ENCODE measurements at places on chromosomes 4 and X.

DNA sequence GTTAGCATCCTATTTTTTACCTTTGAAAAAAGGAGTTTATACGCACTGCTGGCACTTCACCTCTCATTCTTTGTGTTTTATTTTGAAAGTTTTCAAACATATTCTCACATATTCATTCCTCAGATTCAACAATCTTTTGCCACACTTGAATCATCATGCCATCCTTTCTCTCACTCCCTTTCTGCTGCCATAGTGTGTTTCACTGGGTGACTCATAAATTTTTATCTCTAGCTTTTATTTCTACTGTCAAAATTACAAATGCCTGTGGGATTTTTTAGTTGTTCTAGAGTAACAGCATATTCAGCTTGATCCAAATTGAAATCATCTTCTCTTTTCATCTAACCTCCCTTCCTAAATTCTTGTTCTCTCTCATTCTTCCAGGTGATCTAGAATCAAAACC, 28.0 kb downstream of the MFSD8 start:
- no peak for DNase-seq

GRCh38 chrX:108875548-108875947, 139.2 kb upstream of the IRS4 start:
- DNase-seq = no peak

GRCh38 chr4:73917081-73917501, 47.9 kb downstream of the CXCL1 start:
- DNase-seq = no peak

DNA sequence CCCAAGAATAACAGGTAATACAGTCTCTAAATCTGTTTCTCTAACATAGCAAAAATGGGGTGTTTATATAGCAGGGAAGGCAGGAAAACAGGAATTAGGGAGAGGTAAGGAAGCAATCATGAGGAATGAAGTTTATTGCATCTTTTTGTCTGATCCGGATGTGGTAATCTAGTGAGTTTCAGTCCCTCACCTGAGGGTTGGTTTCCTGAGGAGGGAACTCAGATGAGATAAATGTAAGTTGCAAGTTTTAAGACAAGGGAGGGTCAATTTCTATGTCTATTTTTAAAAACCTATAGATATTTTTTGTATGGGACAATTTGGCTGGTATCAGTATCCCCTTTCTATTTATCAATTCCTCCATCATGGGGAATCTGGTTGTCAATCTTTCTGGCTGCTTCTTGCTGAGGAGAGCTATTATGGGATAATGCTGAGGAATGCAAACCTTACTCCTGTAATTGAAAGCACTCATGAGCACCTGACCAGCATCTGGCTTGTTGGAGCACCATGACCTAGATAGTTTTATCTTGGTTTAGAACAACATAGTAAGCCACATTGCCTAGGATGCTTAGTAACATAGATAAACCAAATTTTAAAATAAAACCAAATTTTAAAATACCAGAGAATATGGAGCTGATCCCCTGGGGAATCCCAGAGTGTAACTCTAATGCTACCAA, 130.1 kb downstream of the ADAM29 start:
- no peak for DNase-seq

DNA sequence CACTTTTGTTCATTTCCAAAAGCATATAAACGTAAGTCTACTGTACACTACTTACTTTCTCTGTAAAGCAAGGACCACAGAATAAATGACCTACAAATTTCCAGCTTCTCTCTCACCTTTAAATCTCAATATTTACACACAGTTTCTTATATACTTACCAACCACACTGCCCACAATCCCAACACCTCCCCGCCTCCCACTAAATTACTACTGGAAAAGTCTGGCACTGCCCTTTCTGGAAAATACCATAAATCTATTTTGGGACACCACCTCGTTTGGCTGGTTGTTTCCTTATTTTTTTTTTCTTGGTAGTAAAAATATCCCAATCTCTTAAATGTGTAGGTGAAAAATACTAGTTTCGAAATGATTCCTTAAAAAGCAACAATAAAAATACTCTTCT, 19.6 kb downstream of the FAT1 start:
- no peak for DNase-seq

GRCh38 chrX:49921109-49921508, 1.3 kb upstream of the CLCN5 start:
- no peak for DNase-seq

DNA sequence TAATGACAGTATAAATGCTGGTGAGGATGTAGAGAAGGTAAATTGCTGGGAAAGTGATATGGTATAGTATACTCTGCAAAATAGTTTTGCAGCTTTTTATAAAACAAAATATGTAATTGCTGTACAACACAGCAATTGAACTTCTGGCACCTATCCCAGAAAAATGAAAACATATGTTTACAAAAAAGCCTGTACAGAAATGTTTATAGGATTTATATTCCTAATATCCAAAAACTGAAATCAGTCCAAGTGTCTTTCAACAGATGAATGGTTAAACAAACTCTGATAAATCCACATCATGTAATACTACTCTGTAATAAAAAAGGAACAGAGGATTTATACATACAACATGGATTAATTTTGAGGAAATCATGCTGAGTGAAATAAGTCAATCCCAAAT, 198.4 kb upstream of the ACTRT1 start:
- DNase-seq = no peak

GRCh38 chrX:26557691-26558321, 341.8 kb downstream of the MAGEB5 start:
- DNase-seq = no peak

- DNase-seq = no peak
Observed at GRCh38 chr4:26052663-26053541, 138.9 kb downstream of the SMIM20 start.

DNA sequence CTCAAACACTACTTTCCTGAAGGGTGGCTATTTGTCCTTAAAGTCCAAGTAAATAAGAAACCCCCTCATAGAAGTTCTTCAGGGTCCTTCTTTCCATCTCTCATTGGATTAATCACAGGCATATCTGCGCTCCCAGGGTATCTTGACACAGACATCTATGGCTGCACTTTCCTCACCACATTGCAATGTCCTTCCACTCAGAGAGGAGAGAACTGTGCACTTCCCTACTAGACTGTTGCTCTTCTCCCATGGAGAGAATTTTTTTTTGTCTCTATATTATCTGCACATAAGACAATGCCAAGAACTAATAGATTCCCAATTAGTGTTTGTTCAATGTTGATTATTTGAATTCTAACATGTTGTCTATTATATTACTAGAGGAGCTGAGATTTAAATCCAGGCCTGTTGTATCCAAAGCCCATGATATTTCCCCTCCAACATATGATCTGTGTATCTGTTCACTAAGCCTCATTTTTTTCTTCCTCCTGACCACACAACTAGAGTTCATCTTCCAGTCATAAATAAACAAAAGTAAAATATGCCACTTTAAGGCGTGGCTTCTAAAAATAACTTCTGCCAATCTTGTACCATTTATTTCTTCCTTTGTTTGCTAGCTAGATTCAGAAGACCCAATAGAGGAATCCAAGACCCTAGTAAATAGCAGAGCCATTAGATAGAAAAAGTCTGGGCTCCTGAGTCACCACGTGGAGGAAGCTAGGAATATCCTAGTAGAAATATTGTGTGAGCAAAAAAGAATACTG, 61.5 kb upstream of the FAM241A start:
- no peak for DNase-seq

DNA sequence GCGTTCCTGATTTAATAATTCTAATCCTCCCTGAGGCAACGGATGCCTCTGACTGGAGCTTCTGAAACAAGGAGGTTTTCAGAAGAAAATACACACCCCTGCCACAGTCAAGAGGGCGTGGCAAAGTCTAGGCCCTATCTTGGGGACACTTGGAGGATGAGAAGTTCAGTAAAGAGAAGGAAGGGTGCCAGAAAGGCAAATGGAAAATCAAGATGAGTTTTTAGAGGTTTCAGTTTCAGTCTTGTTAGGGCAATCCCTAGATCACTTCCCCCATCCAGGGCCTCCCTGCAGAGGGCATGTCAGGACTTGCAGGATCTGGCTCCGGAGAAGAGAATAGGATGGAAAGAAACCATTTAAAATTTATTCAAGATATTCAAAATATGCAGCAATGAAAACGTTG, 28.5 kb upstream of the FGF2 start:
- no peak for DNase-seq

GRCh38 chrX:105752338-105752956, 69.9 kb upstream of the NRK start:
- DNase-seq = no peak

GRCh38 chr4:150821641-150822040, 193.4 kb downstream of the LRBA start:
- no peak for DNase-seq

GRCh38 chrX:56099271-56099670, 132.9 kb upstream of the KLF8 start:
- no peak for DNase-seq

DNA sequence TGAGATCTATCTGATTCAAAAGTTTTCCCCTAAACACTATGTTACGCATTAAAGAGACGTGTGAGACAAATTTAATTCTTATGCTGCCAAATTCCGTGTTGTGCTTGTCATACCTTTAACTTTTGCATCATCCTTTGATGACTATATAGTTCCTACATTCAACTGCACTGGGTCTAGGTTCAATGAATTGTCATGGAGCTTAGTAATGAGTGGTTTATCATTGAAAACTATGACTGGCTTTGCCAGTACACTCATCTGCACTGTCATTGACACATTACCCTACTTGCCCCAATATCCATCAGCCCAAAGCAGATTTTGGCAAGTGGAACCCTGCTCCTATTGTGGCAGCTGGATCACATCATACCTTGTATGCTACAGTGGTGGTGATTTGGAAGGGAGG, 882.9 kb upstream of the SLIT2 start:
- no peak for DNase-seq

GRCh38 chrX:109936114-109936513, 66.8 kb upstream of the TMEM164 start:
- DNase-seq = no peak

GRCh38 chrX:118521435-118521834, 25.8 kb downstream of the DOCK11 start:
- no peak for DNase-seq

GRCh38 chr4:26130173-26130572, 190.6 kb upstream of the RBPJ start:
- no peak for DNase-seq

DNA sequence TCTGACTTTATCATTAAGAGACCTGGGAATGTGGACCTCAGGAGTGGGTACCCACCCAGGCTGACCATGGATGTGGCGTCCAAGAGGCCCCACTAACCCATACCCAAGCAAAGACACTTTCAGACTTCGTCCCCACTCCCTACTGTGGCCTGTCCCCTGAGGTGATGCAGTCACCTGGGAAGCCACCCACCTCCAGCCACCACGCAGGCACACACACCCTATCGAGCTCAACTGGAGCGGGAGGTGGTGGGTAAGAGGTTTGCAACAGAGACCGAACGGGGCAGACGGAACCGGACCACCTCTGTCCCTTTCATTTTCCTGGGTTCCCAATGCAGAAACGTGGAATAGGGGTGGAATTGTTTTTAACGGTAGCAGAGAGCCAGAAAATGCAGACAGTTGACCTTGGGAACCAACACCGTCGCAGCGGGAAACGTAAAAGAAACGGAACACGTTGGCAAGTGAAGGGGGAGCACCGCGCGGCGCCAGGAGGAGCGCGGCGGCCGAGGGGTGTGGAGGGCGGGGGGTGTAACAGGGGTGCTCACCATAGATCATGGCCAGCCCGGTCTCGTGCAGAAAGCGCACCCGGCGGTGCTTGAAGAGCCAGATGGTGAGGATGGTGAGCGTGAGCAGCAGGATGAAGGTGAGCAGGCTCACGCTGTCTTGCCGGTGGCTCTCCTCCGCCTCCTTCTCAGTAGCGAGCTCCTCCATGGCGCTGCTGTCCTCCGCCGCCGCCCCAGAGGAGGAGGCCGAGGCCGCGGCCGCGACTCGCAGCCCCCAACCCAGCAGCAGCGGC, 559 bp downstream of the SLC9A7 start:
- peak; percentile 2 for DNase-seq

DNA sequence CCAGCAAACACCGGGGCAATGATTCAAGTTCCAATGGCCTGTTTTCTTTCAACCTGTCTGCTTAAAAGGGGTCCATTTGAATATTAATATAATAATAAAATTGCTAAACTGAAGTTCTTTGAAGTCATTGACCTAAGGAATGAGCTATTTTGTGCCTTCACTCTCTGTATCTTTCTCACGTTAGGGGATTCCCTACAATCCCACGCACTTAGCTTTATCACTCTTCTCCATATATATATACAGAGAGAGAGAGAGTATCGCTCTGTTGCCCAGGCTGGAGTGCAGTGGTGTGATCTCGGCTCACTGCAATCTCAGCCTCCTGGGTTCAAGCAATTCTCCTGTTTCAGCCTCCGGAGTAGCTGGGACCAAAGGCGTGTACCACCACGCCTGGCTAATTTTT, 83.9 kb upstream of the NWD2 start:
- no peak for DNase-seq

DNA sequence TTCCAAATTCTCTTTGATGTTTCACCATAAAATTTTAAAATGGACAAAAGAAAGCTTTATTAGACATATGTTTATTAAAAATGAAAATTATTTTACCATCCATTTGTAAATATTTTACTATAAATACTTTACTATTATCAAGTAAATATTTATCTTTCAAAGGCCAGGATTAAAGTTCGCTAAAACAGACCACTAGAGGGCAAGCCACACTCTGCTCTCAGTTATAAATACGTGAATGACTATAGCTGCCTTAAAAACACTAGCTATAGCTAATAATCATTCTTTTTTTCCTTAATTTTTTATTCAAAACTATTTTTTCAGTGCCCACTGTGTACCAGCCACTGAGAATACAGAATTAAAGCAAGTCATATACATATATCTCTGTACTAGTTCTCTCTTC, 38.6 kb downstream of the UNC5C start:
- no peak for DNase-seq

- DNase-seq = no peak
Observed at GRCh38 chrX:6852869-6853268, 294.6 kb upstream of the STS start.

- no peak for DNase-seq
Observed at GRCh38 chr4:144645631-144646522, at the start of gene HHIP. Gene HHIP, plus strand, starts transcription at chr4:144646156. Its CDS starts 520 bp downstream, at chr4:144646676.

GRCh38 chrX:48043056-48043455, 28.4 kb downstream of the ZNF630 start:
- DNase-seq = no peak

- DNase-seq = no peak
Observed at GRCh38 chrX:106874075-106874474, 29.1 kb downstream of the RIPPLY1 start.

DNA sequence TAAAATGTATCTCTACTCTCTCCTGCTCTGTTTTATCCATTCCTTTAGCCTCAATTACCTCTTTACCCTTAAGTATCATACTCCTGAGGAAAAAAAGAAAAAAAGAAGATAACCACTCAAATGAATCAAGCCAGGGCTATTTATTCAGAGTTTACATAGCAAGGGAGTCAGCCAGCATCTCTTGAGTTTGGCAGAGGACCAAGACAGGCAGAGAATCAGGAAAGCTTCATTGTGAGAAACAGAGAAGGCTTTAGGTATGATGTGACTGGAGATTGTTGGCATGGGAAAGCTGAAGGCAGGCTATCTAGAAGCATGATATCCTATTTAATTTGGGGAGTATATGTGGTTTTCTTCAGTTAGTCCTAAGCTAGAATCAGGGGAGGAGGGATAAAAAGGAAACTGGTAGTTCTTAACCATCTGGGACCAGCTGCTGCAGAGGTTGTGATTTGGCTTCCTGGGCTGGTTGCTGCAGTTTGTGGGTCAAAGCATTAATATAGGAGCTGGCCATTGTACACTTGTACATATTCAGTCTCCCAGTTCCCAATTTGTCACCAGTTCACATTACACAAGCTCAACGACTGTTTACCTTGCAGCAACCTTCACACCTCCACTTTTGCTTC, 11.2 kb downstream of the APELA start:
- no peak for DNase-seq

GRCh38 chrX:29787656-29788055, 427.7 kb upstream of the MAGEB2 start:
- DNase-seq = no peak

GRCh38 chrX:78024349-78025059, 55.1 kb upstream of the PGAM4 start:
- peak; percentile 53 for DNase-seq
